Left renal pelvis (tissue), 4 donors: ENCODE measurements at places on chromosomes 2 and 18.

DNA sequence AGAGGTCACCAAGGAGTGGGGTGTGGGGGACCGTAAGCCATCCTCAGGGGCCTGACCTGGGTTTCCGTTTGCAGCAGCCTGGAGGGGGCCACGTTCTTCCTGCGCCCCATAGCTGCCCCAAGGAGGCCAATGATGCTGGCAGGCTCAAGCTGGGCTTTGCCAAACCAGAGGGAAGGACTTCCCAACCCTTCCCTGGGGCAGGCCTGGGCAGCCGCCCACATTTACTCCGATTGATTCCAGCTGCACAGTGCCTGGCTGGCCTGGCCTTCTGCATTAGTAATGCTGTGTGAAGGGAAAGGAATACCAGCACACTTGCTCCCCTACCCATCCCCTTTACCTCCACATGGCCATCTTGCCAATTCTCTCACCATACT lies 360.6 kb upstream of the SLC14A2 start:
- no peak for DNase-seq

DNA sequence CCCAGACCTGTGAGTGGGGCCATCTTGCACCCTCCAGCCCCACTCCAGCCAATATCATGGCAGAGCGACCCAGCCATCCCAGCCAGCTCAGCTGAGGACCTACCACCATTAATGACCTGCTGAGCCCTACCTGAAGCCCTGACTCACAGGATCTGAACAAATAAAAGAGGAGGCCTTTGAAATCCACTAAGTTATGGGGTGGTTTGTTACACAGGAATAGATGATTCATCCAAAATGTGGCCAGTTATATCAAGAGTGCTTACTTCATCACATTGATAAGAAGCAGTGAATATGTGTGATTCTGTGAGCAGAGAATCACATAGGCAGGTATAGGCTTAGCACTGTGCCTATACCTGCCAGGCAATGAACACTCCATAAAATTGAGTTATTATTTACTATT lies 34.7 kb upstream of the FAM124B start:
- no peak for DNase-seq

- no peak for DNase-seq
Observed at GRCh38 chr2:53848062-53848461, 11.7 kb downstream of the GPR75 start.

- no peak for DNase-seq
Observed at GRCh38 chr2:180507028-180507427, 473.4 kb upstream of the UBE2E3 start.

DNA sequence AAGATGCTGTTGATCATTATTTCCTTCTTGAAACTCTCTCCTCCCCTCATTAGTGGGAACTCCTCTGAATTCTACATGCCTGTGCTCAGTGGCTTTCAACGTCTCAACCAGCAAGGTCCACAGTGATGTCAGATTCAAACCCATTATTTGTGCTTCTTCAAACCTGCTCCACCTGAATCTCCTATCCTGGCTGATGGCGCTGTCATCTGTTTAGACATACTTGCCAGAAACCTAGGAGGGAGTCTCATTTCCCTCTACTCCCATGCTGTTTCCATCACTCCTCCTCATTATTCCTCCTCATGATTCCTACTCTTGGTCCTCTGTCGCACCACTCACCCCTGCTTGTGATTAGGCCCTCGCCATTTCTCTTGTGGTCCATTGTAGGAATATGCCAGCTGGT lies 2.9 kb upstream of the LPIN2 start:
- DNase-seq: no peak

DNA sequence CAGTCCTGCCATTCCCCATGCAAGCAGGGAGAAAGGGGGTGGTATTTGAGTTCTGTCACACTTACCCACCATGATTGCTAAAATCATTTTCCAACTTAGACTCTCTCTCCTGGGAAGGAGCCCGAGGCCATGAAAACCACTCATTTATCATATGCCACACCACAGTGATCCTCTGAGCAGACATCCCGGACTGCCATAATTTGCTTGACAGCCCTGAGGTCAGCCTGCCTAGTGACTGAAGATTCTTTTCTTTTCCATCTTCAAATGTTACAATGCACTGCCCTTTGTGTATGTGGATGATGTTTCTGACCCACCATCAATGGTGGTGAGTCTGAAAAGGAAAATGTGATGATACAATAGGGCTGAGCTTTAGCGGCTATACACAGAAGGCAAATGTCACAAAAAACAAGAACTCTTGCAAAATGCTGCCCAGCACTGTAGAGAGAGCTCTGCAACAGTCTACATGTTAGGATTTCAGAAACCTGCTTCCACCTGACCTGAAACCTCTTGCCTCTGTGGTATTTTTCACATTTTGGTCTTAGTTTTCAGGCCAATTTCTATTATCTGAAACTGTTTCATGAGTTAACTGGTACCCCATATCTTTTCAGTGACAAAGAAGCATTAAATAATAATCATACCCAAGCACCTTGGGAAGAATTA lies 272.8 kb downstream of the ZNF385B start:
- DNase-seq: no peak

DNA sequence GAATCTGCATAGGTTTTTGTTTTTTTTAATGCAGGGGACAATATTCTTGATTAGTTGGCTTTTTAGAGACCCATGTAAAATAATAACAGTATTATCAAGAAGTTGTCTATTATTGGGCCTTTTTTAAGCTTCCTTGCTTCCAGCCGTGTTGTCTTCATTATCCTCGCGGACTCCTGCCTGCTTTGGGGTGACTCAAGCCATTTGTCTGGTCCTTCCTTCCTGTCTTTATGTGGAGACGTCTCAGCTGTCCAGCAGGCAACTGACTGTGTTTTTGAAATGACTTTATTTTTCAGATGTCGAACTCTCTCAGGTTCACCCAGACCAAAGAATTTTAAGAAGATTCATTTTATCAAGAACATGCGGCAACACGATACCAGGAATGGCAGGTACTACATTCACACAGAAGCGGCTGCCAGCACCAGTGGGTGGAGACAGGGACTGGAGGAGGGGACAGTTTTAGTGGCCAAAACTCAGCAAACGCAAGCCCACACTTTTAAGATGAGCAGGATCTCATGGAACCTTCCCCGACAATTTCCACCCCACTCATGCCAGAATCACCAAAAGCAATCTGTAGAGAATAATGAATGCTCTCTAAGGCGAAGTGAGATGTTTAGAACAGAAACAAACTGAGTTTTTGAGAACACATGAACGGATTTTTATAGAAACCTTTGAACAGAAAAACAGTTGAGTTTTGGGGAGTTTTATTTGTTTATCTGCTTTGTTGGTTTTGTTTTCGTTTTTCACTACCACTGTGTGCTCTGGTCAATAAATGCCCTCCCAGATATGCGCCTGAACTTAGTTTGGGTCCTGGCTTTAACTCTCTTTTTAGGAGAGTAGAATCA lies 59.1 kb downstream of the CABLES1 start:
- no peak for DNase-seq

DNA sequence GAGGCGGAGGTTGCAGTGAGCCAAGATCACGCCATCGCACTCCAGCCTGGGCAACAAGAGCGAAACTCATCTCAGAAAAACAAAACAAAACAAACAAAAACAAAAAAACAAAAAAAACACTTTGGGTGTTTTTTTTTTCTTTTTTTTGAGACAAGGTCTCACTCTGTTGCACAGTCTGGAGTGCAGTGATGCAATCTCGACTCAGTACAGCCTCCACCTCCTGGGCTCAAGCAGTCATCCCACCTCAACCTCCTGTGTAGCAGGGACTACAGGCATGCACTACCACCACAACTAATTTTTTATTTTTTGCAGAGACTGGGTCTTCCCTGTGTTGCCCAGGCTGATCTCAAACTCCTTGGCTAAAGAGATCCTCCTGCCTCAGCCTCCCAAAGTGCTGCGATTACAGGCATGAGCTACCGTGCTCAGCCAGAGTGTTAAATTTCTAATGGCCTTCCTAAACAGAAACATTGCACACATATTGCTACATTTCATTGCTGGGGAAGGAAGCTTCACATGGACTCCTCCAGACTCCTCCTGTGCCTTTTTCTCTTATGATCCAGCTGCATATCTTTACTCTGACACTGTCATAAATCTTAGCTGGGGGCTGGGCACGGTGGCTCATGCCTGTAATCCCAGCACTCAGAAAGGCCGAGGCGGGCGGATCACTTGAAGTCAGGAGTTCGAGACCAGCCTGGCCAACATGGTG lies 19.7 kb downstream of the STARD7 start:
- no peak for DNase-seq

GRCh38 chr18:22318745-22319407 lies 98.8 kb downstream of the CTAGE1 start:
- no peak for DNase-seq

DNA sequence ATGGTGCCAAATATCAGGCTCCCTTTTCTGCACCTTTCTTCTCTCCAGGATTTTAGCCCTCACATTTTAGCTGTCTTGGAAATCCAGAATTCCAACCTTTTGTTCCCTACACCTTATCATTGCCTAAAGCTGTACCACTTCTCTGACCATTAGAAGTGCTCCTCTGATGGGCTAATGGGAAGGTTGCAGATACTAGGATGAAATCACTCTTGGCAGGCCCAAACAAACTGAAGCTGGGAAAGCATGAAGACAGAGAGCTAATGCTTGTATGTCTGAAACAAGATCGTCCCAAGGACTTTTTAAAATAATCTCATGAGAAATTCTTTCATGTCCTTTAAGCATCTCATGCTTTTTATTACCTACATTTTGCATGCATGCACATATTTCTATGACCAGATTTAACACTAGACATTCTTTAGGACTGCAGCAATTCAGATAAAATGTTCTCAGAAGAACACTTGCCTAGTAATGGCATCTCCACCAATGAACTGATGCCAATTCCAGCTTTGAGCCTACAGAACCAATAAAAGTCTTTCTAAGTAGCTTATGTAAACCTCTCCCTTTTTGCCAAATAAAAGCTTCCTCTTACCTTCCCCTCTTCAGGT lies 98.4 kb upstream of the OSR1 start:
- DNase-seq: no peak

DNA sequence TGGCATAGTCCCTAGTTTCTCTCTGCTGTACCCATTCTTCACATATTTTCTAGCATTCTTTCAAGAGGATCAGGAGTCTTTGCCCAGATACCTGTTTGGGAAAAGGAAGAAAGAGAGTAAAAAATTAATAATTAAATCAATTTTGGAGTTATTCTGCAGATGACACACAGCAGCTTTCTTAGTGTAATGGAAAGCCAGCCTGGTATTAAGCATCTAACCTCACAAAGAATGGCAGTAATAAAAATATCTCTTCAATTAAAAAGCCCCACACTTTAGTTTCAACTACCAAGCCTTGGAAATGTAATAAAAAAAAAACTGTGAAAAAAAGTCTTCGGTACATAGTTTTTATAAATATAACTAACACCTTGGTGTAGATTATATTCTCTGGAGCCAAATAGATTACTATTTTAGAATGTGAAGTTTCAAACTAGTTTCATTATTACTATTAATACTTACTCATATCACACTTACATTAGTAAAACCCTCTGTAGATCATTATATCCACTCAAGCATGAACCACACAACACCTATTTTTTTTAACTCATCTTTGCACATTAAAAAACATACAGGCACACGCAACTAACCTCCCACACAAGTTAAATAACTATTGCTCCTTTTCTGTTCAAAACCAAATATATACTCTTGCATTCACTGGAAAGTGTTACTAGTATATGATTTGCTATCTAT lies 90.9 kb downstream of the GPD2 start:
- DNase-seq: no peak
